Stimulated activated CD4-positive, alpha-beta T cell treated with anti-CD3 and anti-CD28 coated beads, TNF-alpha, amount 100 ng/mL, for 1 hour (primary cell): ENCODE measurements at places on chromosomes 5 and 9.

DNA sequence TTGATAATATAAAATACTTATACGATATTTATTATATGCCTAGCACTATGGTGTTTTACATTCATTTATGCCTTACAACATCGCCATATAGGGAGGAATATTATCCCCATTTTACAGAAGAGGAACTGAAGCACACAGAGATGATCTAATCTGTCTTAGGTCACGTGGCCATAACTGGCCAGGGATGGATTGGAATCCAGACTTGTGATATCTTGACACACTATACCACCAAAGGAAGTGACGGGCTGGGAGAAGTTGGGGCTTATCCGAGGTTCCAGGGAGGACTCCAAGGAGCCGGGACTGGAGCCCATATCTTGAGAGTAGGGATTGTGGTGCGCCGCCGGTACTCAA, 129.8 kb downstream of the TMEM174 start:
- no peak for DNase-seq

DNA sequence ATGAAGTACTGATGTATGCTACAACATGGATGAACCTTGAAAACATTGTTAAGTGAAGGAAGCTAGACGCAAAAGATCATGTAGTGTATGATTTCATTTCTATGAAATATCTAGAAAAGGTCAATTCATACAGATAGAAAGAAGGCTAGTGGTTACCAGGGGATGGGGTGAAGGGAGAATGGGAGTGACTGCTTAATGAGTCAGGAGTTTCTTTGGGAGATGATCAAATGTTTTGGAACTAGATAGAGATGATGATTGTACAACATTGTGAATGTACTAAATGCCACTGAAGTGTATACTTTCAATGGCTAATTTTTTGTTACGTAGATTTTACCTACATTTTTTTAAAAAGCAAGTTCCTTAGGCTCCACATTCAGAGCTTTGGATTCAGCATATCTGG, 14.9 kb upstream of the DELE1 start:
- DNase-seq = no peak

- DNase-seq = no peak
Observed at GRCh38 chr9:96383165-96383942, at the start of gene SLC35D2. SLC35D2 (minus strand) TSS chr9:96383711; CDS start chr9:96383634, 77 bp downstream.

DNA sequence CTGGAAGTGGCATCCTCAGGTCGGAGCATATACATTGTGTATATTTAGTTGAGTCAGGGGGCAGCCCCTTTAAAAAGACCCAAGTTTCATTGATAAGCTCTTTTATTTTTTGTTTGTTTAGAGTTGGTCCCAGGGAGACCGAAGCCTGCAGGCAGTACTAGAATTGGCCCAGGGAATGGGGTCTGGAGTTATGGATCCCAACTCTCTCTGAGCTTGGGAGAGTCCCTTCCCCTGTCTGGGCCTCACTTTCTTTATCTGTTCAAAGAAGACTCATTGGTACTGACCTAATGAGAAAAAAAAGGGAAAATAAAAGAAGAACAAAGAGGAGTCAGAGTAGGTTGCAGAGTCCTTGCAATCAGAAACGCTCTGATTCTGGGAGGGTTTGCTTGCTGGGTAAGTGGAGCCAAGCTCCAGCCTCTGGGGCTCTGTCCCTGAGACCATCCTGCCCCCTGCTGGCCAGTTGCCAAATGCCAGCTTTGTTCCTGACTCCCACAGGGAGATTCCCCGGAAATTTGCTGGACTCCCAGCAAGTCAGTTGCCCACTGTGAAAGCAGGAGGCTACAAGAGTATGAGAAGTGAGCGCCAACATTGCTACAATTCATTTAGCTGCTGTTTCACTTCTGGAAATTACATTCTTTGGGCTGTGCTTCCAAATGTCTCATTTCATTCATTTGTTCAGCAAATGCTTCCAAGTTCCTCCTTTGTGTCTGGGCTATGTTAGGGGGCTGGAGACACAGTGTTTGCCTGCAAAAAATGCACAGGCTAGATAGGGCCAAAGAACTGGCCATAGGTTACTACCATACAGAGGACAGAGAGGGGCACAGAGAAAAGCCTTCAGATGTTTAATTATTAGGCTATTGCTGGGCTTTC, 156.2 kb downstream of the MELK start:
- peak; percentile 16 for DNase-seq

GRCh38 chr9:73166468-73166867, 14.8 kb downstream of the ANXA1 start:
- no peak for DNase-seq

DNA sequence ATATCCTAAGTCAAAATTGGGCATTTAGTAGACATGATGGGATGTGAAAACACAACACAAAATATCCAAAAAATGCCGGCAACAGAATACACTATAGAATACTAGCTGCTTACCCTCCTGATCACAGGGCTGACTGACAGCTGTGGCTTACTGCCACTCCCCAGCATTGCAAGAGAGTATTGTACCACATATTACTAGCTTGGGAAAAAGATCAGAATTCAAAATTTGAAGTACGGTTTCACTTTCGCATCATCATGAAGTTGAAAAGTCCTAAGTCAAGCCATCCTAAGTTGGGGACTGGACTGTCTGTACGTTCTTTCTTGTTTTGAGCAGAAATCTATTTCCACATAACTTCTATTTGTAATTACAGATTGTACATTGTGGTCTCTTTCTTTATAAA, 851.4 kb downstream of the MAT2B start:
- DNase-seq = no peak

DNA sequence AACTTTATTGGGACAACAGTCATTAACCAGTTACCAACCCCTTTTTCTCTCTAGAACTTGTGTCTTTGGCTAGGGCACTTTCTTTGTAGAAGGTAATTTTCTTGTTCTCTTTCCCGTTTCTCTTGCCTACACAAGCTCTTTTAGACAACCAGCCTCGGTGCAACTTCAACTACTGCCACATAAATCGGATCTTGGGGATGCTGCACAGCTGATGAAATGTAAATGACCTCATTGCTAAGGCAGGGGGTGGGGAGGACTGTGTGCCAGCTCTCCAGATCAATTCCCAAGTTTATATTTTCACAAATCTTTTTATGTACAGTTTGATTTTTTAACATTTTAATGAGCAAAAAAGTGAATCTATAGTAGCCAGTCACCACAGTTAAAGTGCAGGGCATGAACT, 157.6 kb downstream of the DENND1A start:
- no peak for DNase-seq
